ENCODE measurements at places on chromosomes 4 and X. TPM values are rescaled to one million over a fixed set of nuclear protein-coding genes. Genes with fewer than 3 reads are reported as not detected.

F8A1 gene
- 7.4 TPM for total RNA-seq

ODAPH gene
- not detected for total RNA-seq

CXCL11 gene
- 2.2 TPM for total RNA-seq

FGF13 gene
- total RNA-seq, result 0.35 TPM

SPANXB1 gene
- total RNA-seq, result not detected

GRCh38 chrX:123990169-123990568 is 28.7 kb downstream of the STAG2 start:
- no peak overlapping the region for H3K27ac ChIP-seq
- H3K4me3 ChIP-seq, result no peak overlapping the region
- no peak for DNase-seq

DNA sequence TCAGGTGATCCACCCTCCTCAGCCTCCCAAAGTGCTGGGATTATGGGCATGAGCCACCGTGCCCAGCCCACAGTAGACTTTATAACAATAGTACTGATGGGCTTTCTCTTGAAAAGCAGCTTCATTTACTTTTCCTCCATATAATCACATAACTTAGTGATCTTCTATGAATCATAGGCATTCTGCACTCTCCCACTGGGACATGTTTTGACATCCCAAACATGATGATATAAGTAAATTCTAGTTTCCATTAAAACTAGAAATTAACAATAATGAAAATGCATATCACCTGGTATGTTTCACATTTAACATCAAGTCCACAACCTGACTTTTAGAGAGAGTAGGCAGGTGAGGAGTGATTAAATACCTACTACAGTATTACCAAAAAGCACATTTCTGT is 96.5 kb downstream of the CAMK2D start:
- no peaks in the 10 kb centered on the region for H3K27me3 ChIP-seq
- no peak overlapping the region for H3K27ac ChIP-seq
- peaks cover 22% of the 10 kb centered on the region for H3K4me1 ChIP-seq
- DNase-seq, result no peak

DNA sequence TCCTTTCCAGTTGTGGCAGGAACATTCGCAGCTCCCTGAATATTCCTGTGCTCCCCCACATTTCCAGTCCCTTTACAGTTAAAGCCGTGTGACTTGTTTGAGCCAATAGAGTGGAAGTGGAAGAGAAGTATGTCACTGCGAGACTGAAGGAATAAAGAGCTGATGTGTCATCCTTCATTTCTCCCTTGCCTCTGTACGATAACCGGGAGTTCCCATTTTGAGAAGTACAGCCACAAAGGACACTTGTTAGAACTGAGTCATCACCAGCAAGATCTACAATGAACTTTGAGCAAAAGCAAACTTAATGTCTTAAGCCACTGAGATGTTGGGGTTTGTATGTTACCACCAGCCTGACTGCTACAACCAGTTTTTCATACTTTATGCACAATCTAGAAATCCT is 92.3 kb downstream of the SPRY1 start:
- H3K27me3 ChIP-seq, result no peaks in the 10 kb centered on the region
- no peak overlapping the region for H3K27ac ChIP-seq
- no peaks in the 10 kb centered on the region for H3K36me3 ChIP-seq
- DNase-seq, result no peak

GRCh38 chr4:40564815-40565483 is 64.7 kb downstream of the RBM47 start:
- no peaks in the 10 kb centered on the region for H3K36me3 ChIP-seq
- H3K4me1 ChIP-seq, result peaks cover 28% of the 10 kb centered on the region
- H3K27ac ChIP-seq, result no peak overlapping the region
- DNase-seq, result no peak
- H3K4me3 ChIP-seq, result no peak overlapping the region

DNA sequence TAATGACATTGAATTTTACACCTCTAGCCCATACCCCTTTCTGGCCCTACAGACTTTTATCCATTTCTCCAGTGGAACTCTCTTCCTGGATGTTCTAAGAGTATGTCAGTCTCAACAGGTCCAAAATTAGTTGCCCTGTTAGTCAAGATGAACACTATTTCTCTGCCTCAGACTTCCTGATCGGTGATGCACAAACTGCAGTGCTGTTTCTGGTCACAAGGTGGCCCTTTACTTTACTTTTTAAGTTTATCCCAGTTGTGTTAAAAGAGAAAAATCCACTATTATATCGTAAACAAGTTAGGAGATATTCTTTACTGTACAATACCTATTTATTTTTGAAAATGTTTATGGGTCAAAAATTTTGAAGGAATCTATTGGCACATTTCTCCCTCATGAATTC is 13.1 kb downstream of the TCEAL7 start:
- no peaks in the 10 kb centered on the region for H3K4me1 ChIP-seq
- no peak for DNase-seq
- H3K27ac ChIP-seq, result no peak overlapping the region
- H3K36me3 ChIP-seq, result no peaks in the 10 kb centered on the region
- no peak overlapping the region for H3K4me3 ChIP-seq

DNA sequence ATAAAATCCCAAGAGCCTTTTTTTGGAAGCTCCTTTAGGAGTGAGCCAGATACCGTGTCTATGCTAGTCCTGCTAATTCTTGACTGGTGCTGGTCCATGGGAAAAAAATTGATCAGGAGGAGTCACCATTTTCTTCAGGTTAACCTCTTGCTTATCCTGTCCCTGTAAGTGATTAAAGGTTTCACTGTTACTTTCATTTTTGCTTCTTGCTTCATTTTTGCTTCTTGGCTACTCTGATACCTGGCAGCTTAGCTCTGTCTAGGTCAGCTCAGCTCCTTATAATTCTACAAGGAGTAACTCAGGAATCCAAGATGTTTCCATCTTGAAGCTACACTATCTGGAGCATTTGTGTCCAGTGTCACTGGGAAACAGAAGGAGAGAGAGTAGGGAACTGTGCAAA is 45.7 kb downstream of the AFM start:
- no peak overlapping the region for H3K27ac ChIP-seq
- no peak overlapping the region for H3K4me3 ChIP-seq
- H3K27me3 ChIP-seq, result no peaks in the 10 kb centered on the region
- no peak for DNase-seq
- no peaks in the 10 kb centered on the region for H3K36me3 ChIP-seq
- H3K4me1 ChIP-seq, result no peaks in the 10 kb centered on the region

- no peaks in the 10 kb centered on the region for H3K4me1 ChIP-seq
- no peak overlapping the region for H3K27ac ChIP-seq
- no peak for DNase-seq
Observed at GRCh38 chrX:119757646-119757978, 776 bp upstream of the SOWAHD start.

GRCh38 chrX:100980608-100981497 is 11.3 kb downstream of the ARL13A start:
- no peaks in the 10 kb centered on the region for H3K27me3 ChIP-seq
- no peak for DNase-seq
- no peak overlapping the region for H3K4me3 ChIP-seq
- H3K4me1 ChIP-seq, result no peaks in the 10 kb centered on the region
- no peaks in the 10 kb centered on the region for H3K36me3 ChIP-seq

DNA sequence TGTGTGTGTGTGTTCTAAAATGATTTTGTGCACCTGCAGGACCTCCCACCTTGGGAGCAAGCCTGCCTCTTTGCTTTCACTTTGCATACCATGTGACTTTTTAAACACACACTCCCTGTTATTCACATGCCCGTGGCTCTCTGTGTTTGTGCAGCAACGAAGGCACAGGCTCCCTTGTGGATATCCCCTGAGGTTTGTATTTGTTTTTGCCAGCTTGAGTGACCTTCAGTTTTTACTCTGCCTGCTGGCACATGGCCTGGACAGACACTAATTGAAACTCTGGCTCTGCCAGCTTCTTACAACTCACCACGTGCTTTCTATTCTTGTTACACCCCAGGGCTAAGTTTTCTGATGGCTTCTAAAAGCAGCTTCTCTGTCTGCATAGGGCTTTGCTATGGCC is 885.8 kb downstream of the SH3BGRL start:
- DNase-seq, result no peak
- no peaks in the 10 kb centered on the region for H3K27me3 ChIP-seq
- no peak overlapping the region for H3K4me3 ChIP-seq
- no peak overlapping the region for H3K27ac ChIP-seq
- H3K36me3 ChIP-seq, result no peaks in the 10 kb centered on the region

Data from pancreas (tissue), 10 donors.